Ovary (tissue), 10 donors: ENCODE measurements at places on chromosomes 16 and 17. TPM values are rescaled to one million over a fixed set of nuclear protein-coding genes. Genes with fewer than 3 reads are reported as not detected.

DNA sequence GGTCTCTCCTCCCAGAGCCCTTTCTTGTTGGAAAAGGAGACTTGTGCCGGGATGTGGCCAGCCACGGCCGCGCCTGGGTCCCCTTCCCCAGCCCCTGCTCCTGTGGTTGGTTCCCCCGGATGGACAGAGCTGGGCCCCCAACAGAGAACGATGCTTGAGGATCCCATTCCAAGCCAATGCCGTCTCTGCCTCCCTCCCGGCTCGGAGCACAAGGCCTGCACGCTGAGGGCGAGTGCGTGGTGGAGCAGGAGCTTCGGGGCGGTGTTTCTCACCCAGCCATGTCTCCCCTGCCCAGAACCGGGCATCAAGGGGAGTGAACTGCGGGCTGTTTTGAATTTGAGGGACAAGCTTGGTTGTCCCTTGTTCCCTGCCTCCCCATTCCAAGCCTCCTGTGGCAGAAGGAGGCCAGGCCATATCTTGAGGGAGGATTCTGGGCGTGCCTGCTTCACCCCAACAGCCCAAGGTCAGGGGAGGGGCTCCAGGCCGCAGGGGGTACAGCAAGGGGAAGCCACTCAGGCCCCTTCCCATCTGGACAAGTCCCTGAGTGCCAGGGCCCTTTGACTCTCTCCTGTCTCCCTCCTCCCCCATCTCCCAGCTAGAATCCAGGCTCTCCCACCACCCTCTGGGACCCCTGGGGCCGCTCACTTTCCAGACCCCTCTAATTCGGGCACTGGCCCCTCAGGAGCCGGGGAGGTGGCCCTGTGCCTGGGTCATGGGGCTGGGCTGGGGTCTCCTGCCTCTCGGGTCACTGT lies 43.6 kb downstream of the SOCS3 start:
- no peaks in the 10 kb centered on the region for H3K36me3 ChIP-seq
- peak overlapping the region; percentile 47 for H3K27ac ChIP-seq
- no peaks in the 10 kb centered on the region for H3K27me3 ChIP-seq
- peaks cover 23% of the 10 kb centered on the region for H3K4me1 ChIP-seq

GRCh38 chr16:53121043-53121620 lies 66.3 kb downstream of the CHD9 start:
- no peak overlapping the region for H3K27ac ChIP-seq
- no peak for DNase-seq
- H3K4me1 ChIP-seq = no peaks in the 10 kb centered on the region
- H3K4me3 ChIP-seq = no peak overlapping the region
- H3K27me3 ChIP-seq = no peaks in the 10 kb centered on the region
- no peaks in the 10 kb centered on the region for H3K36me3 ChIP-seq

DNA sequence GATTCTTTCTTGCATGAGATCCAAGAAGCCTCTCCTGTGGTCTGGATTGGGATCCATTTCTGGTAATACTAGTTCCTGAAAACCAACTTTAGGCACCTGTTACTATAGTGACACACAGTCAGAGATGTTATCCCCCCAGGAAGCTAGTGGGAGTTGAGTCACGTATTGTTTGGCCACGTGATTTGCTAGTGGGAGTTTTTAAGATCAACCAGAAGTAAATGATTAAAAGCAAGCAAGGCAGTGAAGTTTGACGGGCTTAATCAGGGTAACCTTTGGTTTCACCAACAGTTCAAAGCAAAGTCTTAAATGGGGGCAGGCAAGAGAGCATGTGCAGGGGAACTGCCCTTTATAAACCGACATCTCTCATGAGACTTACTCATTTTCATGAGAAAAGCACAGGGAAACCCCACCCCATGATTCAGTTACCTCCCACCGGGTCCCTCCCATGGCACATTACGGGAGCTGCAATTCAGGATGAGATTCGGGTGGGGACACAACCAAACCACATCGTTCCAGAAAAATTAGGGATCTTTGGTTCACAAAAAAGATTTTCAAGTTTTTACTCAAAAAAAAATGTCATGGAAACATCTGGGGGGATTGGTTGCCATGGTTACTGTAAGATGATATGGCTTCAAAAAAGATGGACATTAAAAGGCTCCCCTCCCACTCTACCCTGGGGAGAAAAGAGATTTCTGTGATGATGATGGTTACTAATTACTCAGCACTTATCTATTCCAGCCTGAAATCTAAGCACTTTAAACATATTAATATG lies 483.1 kb upstream of the ERCC4 start:
- DNase-seq = no peak
- H3K4me1 ChIP-seq = no peaks in the 10 kb centered on the region
- no peaks in the 10 kb centered on the region for H3K36me3 ChIP-seq
- no peak overlapping the region for H3K27ac ChIP-seq
- no peaks in the 10 kb centered on the region for H3K27me3 ChIP-seq

- H3K27ac ChIP-seq = no peak overlapping the region
- H3K27me3 ChIP-seq = no peaks in the 10 kb centered on the region
- peak; percentile 60 for DNase-seq
These were observed 36.4 kb downstream of the AKAP1 start for GRCh38 chr17:57121308-57122042.

DNA sequence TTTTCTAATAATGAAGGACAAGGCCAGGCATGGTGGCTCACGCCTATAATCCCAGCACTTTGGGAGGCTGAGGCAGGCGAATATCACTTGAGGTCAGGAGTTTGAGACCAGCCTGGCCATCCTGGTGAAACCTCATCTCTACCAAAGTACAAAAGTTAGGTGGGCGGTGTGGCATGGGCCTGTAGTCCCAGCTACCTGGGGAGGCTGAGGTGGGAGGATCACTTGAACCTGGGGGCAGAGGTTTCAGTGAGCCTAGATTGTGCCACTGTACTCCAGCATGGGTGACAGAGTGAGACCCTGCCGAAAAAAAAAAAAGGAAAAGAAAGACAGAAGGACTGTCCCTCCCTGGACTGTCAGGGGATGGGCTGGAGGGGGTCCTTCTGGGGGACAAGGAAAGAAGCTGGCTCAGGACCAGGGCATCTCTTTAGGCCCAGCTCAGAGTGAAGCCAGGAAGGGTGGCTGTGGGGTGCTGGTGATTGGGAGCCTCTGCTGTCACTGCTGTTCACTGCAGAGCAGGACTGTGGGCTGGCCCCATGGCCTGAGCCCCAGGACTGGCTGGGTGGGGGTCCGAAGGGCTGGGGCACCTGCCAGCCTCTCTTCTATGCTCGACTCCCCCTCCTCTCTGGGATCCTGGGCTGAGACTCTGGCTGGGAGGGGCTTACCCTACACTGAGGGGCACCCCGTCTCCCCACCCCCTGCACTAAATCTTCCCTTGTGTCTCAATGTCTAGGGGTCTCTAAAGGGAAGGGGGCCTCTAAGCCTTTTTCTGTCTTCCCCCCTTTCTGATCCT lies 909 bp upstream of the ARHGAP23 start:
- no peaks in the 10 kb centered on the region for H3K27me3 ChIP-seq
- no peak for DNase-seq
- no peaks in the 10 kb centered on the region for H3K36me3 ChIP-seq
- H3K4me1 ChIP-seq = peaks cover 3% of the 10 kb centered on the region

The PDILT gene
- total RNA-seq = not detected

DNA sequence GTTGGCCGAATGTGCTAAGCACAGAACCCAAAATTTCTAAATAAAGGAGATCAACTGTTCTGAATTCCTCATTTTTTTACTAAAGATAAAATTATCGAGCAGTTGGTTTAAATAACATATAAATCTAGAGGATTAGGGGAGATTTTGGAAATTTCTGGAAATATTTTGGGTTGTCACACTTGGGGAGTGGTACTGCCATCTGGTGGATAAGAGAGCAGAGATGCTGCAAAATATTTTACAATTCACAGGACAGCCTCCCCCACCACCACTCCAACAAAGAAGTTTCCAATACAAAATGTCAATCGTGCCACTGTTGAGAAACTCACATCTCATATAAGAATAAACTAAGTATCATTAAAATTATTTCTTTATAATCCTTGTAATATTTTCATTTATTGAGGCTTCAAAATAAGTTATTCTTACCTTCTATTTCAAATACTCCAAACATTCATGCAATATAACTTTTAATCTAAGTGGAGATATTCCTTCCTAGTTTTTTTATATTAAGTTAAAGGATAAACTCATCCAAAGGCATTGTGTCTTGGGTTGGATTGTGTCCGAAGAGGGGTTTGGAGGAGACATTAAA lies 17.0 kb upstream of the ABCA8 start:
- no peak overlapping the region for H3K4me3 ChIP-seq
- peaks cover 5% of the 10 kb centered on the region for H3K4me1 ChIP-seq
- H3K27ac ChIP-seq = no peak overlapping the region
- no peaks in the 10 kb centered on the region for H3K36me3 ChIP-seq
- H3K27me3 ChIP-seq = no peaks in the 10 kb centered on the region
- no peak for DNase-seq

DNA sequence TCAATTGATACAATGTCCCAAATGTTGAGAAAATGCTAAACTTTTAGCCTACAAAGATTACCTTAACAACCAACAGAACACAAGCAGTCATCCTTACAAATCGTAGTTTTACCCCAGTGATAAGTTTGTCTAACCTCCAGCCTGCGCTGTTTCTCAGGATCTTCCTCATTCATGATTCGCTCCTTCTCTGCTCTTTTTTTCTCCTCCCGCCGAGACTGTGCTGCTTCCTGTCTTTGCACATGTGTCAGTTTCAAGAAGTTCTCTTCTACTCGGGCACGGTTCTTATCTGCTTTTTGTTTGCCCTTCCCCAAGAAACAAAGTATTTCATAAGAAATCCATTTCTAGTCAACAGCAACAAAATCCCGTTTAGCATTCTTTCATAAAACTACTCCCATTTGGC lies 10.2 kb upstream of the STRADA start:
- no peak overlapping the region for H3K4me3 ChIP-seq
- no peaks in the 10 kb centered on the region for H3K36me3 ChIP-seq
- no peaks in the 10 kb centered on the region for H3K27me3 ChIP-seq

DNA sequence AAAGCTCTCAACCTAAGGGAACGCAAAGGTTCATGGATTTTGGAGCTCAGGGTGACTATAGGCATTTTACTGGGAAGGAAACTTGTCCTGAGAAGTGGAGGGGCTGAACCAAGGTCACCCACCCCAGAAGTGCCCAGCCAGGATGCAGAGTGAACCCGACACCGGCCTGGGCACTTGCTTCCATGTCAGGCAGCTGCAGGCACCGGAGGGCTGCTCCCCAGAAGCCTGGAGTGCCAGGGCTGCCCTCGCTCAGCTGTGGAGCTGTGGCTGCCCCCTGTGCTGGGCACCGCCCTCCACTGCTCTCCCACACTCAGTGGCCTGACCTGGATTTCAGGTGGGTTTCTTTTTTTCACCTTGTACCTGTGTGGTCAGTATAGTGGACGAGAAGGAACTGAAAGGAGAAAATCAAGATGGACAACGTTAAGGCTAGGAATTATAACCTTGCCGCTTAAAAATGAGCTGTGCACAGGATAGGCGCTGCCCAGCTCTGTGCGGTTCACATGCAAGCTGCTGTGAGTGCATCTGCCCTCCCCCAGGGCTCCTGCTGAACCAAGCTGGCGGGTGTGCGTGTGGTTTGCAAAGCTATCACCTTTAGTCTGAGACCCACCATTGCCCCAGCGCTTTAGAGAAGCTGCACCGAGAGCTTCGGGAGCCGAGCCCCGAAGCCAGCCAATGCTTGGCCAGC lies 2.2 kb downstream of the MAPK8IP3 start:
- no peak for DNase-seq
- no peaks in the 10 kb centered on the region for H3K36me3 ChIP-seq
- no peak overlapping the region for H3K27ac ChIP-seq
- H3K4me3 ChIP-seq = no peak overlapping the region
- peaks cover 22% of the 10 kb centered on the region for H3K4me1 ChIP-seq

DNA sequence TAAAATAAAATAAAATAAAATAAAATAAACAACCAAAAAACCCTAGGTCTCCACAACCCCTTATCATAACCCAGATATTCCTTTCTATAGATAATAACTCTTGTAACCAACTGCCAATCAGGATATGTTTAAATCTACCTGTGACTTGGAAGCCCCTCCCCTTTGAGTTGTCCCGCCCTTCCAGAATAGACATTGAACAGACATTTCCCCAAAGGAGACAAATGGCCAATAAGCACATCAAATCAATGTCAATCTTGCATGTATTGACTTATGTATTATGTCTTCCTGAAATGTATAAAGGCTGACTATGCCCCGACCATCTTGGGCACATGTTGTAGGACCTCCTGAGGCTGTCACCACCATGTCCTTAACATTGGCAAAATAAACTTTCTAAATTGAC lies 1.5 kb upstream of the MAPK7 start:
- no peaks in the 10 kb centered on the region for H3K27me3 ChIP-seq
- no peaks in the 10 kb centered on the region for H3K36me3 ChIP-seq
- DNase-seq = no peak
- peak overlapping the region; percentile 56 for H3K27ac ChIP-seq
- H3K4me1 ChIP-seq = peaks cover 11% of the 10 kb centered on the region

- DNase-seq = no peak
- no peak overlapping the region for H3K4me3 ChIP-seq
- H3K27me3 ChIP-seq = peaks cover 6% of the 10 kb centered on the region
- H3K4me1 ChIP-seq = peaks cover 11% of the 10 kb centered on the region
These were observed 5.4 kb upstream of the LHX1 start for GRCh38 chr17:36931697-36932382.

DNA sequence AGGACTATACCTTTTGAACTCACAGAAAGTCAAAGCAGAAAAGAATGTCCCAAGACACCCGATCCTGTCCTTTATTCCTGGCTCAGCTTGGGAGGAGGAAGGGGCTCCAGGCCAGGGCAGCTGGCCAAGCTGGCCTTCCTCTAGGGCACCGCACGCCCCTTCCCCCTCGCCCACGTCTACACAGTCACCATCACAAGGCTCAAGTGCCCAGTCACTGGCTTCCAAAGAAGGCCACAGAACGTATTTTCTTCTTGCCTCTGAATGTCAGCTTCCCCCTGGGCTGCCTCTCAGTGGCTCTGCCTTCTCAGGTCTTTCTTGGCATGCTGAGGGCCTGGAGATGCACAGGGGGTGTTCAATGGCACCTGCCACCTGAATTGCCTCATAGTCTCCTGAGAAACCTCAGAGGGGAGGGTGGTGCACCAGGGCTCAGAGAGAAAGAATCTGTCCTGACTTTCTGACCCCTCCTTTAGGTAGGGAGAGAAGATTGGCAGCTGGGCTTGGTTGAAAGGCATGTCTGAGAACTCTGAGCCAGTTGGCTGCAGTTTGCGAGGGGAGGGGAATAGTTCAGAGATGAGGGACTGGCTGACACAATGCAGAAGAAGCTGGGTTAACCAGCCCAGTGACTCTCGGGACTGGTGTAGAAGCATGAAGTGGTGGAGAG lies 2.1 kb downstream of the DHRS11 start:
- no peaks in the 10 kb centered on the region for H3K27me3 ChIP-seq
- H3K4me1 ChIP-seq = peaks cover 9% of the 10 kb centered on the region
- H3K4me3 ChIP-seq = no peak overlapping the region
- DNase-seq = no peak
- no peaks in the 10 kb centered on the region for H3K36me3 ChIP-seq

DNA sequence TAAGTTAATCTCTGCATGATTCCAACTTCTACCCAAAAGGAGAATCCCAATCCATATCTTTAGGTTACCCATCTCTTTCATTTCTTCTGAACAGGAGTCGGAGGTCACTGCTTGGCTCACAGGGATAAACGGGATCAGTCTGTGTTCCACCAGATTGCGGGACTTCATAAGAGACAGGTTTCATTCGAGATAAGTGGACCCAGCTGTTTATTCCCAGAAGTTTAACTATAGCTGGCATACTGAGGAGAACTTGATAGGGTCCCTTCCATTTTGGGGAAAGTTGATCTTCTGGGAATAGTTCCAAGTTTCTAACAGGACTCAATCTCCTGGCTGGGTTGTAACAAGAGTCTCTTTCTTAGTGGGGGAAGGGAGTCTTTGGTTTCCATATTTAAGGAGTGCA lies 45.4 kb upstream of the ARL4D start:
- no peak overlapping the region for H3K27ac ChIP-seq
- no peak for DNase-seq
- no peaks in the 10 kb centered on the region for H3K36me3 ChIP-seq
- no peak overlapping the region for H3K4me3 ChIP-seq
- no peaks in the 10 kb centered on the region for H3K27me3 ChIP-seq
